Endodermal cell (in vitro differentiated cells): ENCODE measurements at places on chromosomes 3 and 15.

DNA sequence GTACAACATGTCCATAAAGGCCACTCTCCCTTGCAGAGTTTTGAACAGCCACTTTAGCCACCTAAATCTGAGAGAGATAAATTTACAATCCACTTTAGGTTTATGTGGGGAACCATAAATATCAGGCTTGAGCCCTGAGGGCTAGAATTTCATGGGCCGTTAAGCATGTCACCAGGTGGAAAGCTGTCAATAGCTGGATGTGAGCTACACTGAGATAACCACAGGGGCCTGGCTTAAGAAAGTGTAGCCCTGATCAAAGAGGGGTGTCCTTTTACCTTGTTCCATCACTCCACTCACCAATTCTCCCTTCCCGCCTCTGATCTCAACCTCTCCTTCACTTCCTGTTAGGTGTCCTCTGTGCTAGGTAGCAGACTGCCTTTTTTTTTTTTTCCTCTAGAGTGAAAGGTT lies 172.8 kb upstream of the ICE2 start:
- DNase-seq, result peak; percentile 65

- peak; percentile 54 for DNase-seq
These were observed 61.8 kb downstream of the GLDN start for GRCh38 chr15:51403072-51403878.

DNA sequence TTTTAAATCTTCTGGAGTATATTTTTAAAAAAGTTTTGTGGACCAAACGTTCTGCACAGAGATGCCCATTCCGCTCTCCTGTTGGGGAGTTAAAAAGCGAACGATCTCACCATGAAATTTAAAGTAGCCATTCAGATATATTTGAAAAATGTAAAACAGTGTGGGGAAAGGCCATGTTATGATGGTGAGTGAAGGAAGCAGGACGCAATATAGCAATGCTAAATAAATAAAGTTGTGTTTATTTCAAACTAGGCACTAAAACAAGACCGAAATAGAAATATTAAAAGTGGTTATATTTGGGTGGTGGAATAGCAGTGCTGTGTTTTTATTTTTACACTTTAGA lies 327 bp upstream of the CCDC13 start:
- no peak for DNase-seq

GRCh38 chr3:55484191-55484689 lies 2.9 kb downstream of the WNT5A start:
- peak; percentile 79 for DNase-seq

GRCh38 chr15:64209680-64210334 lies 47.0 kb upstream of the PPIB start:
- no peak for DNase-seq
